Testis (tissue), 5 donors: ENCODE measurements at places on chromosomes 16 and 17.

DNA sequence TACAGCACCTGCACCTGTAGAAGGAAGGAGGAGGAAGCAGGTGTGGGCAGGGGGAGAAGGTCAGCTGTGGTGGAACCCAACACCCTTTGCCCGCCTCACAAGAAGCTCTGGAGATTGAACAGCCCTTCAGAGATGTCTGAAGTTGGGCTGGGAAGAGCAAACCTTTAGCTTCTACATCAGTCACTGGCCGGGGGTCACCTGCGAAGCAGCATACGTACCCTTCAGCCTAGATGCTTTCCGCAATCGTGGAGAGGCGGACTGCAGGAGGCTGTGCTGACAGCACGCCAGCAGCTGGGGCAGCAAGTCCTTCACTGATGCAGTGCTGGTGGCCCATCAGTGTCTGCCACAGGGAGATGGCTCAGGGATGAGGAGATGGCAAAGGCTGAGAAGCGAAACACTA, 5.2 kb upstream of the HS3ST3B1 start:
- DNase-seq: no peak

DNA sequence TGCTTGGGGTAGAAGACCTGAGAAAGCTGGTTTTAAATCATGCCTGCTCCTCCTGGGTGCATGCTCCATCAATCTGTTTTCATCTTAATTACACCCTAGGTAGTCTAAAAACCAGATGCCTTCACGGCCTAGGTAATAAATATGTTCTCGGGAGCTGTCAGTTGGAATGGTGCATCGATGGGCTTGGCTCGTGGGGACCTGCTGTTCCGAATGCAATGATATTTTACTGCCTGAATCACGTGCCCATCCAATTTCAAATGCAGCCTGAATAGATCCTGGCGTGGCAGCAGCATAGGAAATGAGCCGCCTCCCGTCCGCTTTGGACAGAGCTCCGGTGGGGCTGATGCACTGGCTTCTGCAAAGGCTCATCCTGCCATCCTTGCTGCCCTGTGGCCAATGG, 18.8 kb upstream of the FAAP100 start:
- DNase-seq: no peak

- no peak for DNase-seq
Measured at GRCh38 chr16:54031107-54031760, 255.4 kb downstream of the IRX3 start.

- DNase-seq: peak; percentile 51
Measured at GRCh38 chr17:67121316-67121891, 77.0 kb downstream of the CACNG1 start.

GRCh38 chr16:83878838-83879237, 20.1 kb upstream of the MLYCD start:
- DNase-seq: no peak

DNA sequence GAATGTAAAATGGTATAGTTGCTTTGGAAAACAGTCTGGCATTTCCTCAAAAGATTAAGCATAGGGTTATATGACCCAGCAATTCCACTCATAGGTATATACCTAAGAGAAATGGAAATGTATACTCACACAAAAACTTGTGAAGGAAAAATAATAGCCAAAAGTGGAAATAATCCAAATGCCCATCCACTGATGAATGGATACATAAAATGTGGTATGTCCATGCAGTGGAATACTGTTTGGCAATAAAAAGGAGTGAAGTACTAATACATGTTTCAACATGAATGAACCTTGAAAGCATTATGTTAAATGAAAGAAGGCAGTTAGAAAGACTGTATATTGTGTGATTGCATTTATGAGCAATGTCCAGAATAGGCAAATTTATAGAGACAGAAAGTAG, 25.1 kb downstream of the NUP93 start:
- DNase-seq: no peak

DNA sequence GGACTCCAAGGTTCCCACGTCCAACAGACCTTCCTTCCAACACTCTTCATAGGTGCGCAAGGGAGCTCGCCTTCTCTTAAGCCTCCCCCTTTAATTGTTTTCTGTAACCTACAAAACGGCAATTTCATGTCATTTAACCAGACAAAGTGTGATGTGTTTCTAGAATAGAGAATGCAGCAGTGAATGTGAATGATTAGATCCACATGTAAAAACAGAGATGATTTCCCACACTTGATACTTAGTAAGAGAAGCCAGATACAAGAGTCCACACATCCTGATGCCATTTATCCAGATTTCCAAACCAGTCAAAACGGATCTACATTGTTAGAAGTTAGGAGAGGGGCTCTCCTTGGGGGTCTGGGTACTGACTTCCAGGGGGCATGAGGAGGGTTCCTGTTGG, 89.3 kb downstream of the IRF8 start:
- no peak for DNase-seq

DNA sequence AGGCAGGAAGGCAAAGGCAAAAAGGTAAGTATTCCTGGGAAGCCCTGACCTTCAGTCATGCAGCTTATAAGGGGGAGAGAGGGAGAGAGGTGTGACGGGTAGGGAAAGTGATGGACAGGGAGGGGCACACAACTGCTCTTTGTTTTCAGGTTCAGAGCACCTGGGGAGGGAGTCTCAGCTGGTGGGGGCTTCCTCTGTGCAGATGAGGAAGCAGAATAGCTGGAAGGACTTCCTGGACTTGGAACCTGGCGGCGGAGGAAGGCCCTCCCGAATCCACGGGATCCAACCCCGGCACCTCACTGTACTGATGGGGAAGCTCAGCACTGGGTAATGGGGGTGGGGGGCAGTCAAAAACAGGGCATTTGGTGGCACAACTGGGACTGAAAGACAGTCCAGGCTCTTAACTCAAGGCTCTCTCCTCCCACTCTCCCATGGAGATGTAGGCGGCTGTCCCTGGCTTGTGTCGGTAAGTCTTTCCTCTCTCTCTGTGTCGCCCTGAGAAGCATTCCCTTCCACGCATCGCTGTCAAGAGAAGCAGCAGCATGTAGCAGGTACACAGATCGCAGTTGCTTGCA, 11.9 kb upstream of the PITPNM3 start:
- no peak for DNase-seq

DNA sequence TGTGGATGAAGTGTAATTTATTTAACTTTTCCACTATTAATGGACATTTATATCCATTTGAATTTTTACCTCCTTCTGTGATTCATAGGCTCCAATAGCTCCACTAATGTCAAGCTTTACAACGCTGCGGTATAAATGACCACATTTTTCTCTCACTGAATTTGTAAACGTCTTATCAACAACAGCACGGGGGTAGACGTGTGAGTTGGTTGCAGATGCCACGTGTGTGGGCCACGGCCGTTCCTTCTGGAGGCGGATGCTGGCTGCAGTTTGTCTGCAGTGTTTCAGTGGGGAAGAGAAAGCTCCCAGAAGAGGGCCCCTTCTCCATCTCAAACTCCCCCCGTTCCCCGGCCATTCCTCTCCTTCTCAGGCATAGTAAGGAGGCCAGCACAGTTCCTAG, 68.2 kb upstream of the XYLT1 start:
- no peak for DNase-seq

- no peak for DNase-seq
Measured at GRCh38 chr16:84967828-84968227, 43.5 kb downstream of the ZDHHC7 start.

GRCh38 chr16:30054959-30055553, 10.5 kb upstream of the ALDOA start:
- DNase-seq: peak; percentile 54

GRCh38 chr17:35046740-35047283, 16.7 kb downstream of the RFFL start:
- no peak for DNase-seq

DNA sequence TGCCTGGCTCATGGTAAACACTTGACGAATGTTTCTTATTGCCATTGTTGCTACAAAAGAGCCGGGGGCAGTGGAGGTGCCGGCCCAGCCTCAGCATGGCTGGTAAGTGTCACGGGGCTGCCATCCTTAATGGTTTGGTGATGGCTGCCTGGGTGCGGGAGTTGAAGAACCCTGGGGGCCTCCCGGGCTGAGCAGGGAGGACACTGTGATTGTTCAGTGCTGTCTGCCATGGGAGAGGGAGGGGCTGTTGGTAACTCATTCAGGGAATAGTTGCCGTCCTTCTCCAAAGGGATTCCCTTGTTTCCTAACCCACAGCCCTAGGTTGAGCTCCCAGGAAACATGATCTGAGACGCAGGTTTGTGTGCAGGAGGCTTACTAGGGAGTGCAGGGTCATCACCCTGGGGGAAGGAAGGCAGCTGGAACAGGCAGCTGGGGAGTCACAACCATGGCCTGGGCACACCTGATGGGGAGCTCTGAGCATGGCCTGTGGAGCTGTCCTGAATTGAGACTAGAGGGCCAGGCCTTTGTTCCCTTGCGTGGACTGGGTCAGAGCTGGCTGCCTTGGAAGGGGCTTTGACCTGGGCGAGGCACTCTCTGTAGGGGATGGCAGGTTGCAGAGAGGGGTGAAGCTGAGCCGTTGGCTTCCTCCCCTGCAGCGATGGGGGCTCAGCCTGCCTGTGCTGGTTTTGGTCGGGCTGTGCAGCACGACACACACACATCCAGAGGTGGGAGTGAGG, 85.7 kb downstream of the PLCG2 start:
- DNase-seq: no peak

GRCh38 chr16:58338205-58338604, 43.4 kb upstream of the PRSS54 start:
- no peak for DNase-seq

GRCh38 chr16:17828012-17828411, 357.3 kb upstream of the XYLT1 start:
- no peak for DNase-seq

DNA sequence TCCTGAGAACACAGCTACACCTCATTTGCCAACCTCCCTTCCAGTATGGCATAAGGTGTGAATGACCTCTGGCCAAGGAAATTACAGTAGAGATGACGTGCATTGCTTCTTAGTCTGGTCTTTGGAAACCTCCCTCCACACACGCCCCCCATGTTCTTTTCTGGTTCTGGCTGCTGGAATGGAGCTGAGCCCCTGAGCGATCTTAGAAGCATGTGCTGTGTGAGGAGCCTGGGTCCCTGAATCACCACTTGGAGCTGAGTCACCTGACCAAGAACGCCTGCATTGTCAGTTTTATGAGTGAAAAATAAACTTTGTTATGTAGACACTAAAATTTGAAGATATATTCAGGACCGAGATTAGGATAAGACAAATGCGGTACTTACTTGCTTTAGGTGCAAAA, 51.4 kb downstream of the HS3ST3A1 start:
- DNase-seq: no peak

DNA sequence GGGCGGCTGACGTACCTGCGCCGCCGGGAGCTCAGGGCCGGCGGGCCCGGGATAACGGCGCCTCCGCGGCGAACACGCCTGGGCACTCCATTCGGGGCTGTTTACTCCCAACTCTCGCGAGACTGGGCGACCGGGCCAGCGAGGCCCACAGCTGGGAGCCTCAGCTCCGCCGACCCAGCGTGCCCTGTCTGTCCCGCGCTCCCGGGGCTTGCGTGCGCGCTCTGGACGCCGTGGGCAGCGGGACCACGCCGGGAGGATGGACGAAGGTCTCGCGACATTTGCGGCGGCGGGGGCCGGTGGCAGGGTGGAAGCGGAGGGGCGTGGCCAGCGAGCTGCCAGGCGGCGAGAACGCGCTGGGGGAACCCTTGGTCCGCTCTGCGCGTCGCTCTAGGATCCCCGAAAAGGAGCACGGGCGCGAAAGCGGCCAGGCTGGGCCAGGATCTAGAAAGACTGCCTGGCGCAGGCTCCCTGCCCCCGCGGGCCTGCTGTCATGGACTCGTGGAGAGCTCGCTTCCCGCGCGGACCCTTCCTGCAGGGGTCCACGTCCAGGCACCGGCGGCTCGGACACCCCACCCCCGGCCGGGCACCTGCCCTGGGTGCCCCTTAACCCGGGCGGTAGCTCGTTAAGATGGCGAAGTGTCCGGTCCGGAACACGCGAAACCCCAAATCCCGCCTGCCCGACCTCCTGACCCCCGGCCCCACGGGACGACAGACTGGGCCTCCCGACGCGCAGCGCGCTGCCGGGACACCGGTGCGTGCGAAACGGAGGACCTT, at the start of gene MBTPS1:
MBTPS1 (minus strand) TSS at position 223 of the 774 bp plus-strand sequence. CDS start 15,159 bp downstream, outside the sequence.
- DNase-seq: peak; percentile 98
